ENCODE measurements at places on chromosomes 7 and 10.

- no peak for DNase-seq
Measured at GRCh38 chr7:30800785-30801252, 29.6 kb downstream of the MINDY4 start.

- no peak for DNase-seq
Measured at GRCh38 chr7:28973591-28973990, 15.5 kb upstream of the TRIL start.

GRCh38 chr7:1735262-1735661 is 65.2 kb downstream of the ELFN1 start:
- DNase-seq, result no peak

GRCh38 chr10:102243309-102243708 is 2.0 kb upstream of the PITX3 start:
- DNase-seq, result no peak

- DNase-seq, result no peak
Measured at GRCh38 chr10:37754538-37755323, 102.7 kb downstream of the ZNF248 start.

DNA sequence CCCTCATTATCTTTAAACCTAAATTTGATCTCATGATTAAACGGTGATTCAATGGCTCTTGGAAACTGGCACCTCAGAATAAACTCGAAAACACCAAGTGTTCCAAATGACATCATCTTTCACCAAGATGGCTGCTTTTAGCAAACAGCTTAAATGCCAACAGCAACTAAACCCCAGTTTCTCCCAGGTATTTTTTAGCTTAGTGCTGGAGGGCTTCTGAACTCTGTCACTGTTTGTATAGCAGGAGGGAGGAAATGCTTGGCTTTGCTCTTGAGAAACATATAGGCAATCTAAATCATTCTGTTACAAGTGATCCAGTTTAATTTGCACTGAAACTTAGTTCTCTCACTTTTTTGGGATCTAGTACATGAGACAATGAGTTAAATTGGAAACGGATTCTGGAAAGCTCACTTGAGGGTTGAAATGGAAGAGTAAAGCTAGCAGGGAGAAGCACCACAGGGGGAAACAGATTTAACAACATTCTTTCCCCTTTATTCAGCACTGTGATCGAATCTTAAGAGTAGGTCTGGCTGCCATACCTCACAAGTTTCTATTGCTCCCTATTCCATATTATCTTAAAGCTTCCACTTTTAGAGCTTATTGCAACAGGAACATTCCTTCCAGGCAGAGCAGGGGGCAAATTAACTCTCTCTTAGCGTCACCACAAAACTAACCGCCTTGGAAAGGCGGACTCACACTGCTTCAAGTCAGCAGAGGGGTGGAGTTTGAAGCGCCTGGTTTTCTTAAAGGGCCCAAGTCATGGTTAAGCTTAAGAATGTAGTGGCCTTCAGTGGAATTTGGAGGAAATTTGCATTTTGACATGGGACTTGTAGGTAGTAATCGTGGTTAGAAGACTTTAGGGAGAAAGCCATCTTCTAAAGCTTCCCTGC is 1.8 kb upstream of the CCDC6 start:
- no peak for DNase-seq

DNA sequence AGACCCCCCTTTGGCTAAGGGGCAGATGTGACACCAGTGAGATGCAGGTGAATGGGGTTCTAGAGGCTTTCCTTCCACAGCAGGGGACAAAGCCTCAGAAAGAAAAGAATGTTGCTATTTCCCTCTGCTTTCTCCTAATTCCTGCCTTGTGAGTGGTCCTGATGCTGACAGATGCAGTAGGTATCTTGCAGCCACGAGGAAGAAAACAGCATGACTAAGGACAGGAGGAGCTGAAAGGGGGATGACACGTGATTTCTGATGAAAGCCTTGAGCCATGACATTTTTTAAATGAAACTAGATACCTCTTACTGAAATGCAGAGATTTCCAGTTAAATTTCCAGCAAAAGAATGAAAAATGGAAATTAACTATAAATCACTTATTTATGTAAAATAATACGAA is 92.4 kb downstream of the C1GALT1 start:
- DNase-seq, result no peak

All from activated CD4-positive, CD25-positive, alpha-beta regulatory T cell treated with anti-CD3 and anti-CD28 coated beads, Interleukin-2, amount 50 U/mL, for 16 hours (primary cell).